ENCODE measurements at places on chromosomes 2 and 18.

GRCh38 chr2:206831442-206831995 is 66.1 kb downstream of the FASTKD2 start:
- H3K4me3 ChIP-seq: no peak overlapping the region
- no peaks in the 10 kb centered on the region for H3K36me3 ChIP-seq
- no peaks in the 10 kb centered on the region for H3K27me3 ChIP-seq
- H3K4me1 ChIP-seq: no peaks in the 10 kb centered on the region

- no peak overlapping the region for H3K4me3 ChIP-seq
- H3K27ac ChIP-seq: no peak overlapping the region
- no peak for DNase-seq
- H3K4me1 ChIP-seq: no peaks in the 10 kb centered on the region
Observed at GRCh38 chr2:118945881-118946280, 3.9 kb downstream of the MARCO start.

DNA sequence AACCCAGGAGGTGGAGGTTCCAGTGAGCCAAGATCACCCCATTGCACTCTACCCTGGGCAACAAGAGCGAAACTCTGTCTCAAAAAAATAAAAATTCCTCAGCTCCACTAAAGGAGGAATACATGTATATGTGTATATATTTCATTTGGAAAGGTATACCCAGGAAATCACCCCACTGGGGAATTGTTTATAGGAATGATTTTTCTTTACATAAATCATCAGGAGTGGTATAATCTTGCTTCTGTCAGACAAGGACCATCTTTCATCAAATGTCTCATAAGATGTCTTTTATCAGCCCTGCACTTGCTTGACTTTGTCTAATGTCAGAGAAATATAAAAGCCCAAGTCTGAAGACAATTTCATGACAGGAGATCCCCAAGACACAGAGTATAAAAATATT is 709.1 kb downstream of the LRRTM4 start:
- no peak for DNase-seq
- H3K27me3 ChIP-seq: no peaks in the 10 kb centered on the region
- H3K27ac ChIP-seq: no peak overlapping the region
- no peaks in the 10 kb centered on the region for H3K36me3 ChIP-seq
- no peaks in the 10 kb centered on the region for H3K4me1 ChIP-seq

DNA sequence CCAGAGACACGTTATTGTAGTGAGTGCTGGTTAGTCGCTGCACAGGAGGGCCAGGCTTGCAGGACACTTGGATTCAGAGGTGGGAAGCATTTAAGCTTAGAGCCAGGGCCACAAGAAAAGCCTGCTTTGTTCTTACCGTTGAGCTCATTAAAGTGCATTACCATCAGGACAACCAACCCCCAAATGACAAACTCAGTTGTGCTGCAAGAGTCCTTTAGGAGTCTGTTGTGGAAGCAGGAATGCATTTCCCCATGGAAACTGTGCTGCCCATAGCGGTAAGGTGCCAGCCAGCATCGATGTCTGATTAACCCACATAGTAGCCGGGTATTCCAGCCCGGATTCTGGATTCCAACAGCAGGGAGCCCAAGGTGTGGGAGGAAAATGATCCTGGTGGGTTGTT is 23.4 kb upstream of the REEP1 start:
- DNase-seq: no peak
- no peak overlapping the region for H3K4me3 ChIP-seq
- no peaks in the 10 kb centered on the region for H3K36me3 ChIP-seq
- no peaks in the 10 kb centered on the region for H3K27me3 ChIP-seq
